ENCODE measurements at places on chromosomes 3 and 15.

GRCh38 chr3:132038198-132038825 lies 3.5 kb upstream of the CPNE4 start:
- DNase-seq = no peak

DNA sequence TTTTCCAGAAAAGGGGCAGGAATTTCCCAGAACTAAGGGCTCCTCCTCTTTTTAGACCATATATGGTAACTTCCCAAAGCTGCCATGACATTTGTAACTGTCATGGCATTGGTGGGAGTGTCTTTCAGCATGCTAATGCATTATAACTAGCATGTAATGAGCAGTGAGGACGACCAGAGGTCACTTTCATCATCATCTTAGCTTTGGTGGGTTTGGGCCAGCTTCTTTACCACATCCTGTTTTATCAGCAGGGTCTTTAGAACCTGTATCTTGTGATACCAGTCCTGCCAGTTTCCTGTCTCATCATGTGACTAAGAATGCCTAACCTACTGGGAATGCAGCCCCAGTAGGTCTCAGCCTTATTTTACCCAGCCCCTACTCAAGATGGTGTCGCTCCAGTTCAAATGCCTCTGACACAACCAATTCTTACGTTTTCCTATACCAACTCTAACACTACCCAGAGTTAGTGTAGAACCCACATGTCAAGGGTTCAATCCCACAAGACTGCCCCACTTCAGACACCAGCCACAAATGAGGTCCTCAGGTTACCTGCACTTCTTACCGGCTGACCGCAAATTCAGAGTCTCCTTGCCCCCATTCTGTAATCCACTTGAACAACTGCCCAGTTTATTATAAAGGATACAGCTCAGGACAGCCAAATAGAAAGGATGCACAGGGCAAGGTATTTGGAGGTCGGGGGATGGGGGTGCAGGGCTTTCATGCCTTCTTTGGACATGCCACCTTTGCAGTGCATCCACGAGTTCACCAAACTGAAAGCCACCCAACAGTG lies 17.7 kb downstream of the FOXB1 start:
- no peak for DNase-seq

DNA sequence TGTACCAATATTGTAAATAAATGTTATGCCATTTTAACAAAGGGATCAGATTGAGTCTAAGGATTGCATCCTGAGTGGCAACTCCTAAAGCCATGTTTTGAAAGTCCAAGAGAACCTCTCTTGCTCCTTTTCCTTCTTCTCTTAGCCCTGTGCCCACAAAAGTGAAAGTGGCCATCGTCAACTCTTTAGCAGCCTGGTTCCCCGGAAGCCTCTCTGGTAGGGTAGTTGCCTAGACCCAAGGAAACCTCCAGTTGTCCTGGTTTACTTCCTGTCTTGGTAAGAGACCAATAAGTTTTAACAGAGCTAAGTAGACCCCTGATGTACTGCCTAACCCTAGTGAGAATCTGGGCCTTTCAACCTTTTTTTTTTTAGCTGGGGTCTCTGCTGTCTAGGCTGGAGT lies 10.2 kb upstream of the ITPKA start:
- no peak for DNase-seq

DNA sequence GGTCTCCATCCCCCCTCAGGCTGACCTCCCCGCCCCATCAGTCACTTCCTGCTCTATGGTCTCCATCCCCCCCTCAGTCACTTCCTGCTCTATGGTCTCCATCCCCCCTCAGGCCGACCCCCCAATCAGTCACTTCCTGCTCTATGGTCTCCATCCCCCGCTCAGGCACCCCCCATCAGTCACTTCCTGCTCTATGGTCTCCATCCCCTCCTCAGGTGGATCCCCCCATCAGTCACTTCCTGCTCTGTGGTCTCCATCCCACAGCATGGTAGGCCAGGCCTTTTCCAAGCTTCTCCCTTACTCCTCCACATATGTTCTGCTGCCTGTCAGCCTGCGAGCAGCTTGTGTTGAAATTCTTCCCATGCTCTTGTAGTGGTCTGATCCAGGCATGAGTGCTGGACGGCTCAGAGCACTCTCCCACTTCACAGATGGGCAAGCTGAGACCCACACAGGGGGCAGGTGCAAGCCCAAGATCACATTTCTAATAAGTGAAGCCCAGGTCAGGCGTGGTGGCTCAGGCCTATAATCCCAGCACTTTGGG lies 36.8 kb downstream of the BDH1 start:
- no peak for DNase-seq

- no peak for DNase-seq
Measured at GRCh38 chr3:155420881-155421486, 127.5 kb upstream of the STRIT1 start.

GRCh38 chr15:68618908-68619698 lies 40.3 kb downstream of the CORO2B start:
- no peak for DNase-seq

DNA sequence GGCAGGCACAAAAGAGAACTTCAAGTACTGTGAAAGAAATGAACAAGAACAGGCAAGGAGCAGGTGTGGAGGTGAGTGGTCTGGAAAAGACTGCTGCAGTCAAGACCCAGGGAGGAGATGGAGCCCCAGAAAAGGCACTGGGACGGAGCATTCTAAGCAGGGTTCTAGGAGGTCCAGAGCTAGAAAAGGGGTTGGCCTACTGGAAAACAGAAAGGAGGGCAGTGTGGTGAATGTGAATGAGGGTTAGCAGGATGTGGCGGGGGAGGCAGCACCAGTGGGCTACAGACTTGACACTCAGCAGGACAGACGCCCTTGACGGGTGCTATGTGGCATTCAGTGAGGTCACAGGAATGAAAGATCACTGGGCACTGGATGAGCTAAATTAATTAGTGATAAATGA lies 75.7 kb downstream of the SENP2 start:
- no peak for DNase-seq

DNA sequence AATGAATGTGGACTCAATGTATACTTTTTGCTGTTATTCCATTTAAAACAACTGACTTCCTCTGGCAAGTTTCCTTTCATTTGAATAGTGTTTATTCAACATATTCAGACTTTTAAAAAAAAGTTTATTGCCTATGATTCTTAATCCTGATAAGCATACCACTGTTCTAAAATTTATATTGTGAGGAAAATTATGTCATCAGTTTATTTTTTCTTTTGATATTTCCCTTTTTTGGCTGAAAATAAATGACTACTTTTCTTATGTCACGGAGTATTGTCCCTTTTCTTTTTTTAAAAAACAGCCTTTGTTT lies 109.5 kb downstream of the CDIN1 start:
- no peak for DNase-seq

DNA sequence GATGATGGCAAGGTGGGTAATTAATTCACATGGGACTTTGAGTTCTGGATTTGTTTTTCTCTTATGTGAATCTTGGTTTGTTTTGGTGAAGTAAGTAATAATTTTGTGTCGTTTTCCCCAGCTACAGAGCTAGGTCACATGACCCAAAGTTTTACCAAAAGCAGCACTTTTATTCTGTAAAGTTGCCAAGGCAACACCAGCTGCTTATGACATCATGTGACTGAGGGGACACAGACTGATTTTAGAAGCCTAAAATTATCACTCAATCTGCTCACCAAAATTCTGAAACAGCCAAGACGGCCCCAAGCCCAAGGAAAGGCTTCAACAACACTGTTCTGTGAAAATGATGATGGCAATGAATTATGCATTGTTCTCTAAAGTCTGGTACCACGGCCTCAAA lies 63.9 kb downstream of the MEX3B start:
- no peak for DNase-seq

- DNase-seq = no peak
Measured at GRCh38 chr3:89184151-89184995, 77.0 kb downstream of the EPHA3 start.

DNA sequence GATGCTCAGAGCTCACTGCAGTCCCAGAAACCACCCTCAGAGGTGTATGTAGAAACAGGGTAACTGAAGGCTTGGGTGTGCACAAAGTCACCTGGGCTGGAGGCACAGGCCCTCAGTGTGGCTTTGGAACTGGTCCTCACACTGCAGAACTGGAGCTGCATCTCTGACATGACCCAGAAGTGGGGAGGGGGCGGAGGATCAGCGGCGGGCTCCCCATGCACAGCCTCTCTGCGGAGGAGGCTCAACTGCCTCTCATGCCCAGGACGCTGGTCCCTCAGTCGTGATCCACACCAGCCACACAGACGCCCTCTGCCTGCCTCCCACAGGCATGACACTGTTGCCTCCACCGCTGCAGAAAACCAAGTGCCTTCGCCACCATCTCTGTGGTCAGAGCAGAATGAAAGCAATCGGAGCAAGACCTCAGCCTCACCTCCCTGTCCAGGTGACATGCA lies 73.7 kb downstream of the TM2D3 start:
- no peak for DNase-seq

DNA sequence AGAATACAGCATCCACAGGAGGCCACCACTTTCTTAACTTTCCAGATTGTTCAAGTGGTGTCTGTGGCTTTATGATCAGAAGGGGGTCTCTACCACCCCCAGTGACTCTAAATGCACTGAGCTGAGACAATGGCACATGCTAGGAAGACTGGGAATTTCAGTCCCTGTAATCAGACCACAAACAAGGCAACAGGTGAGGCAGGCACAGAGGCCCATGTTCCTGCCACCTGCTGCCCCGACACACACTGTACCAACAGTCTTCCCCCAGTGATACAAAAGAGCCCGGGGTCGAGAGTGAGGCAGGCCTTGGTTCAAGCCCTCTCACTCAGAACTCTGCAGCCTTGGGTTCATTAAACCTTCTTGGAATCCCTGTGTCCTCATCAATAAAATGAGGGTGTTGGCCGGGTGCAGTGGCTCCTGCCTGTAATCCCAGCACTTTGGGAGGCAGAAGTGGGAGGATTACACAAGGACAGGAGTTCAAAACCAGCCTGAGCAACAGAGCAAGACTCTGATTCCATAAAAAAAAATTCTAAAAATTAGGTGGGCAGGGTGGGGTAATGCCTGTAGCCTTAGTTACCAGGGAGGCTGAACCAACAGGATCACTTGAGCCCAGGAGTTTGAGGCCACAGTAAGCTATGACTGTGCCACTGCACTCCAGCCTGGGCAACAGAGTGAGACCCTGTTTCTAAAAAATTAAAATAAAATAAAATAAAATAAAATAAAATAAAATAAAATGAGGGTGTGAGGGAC lies 55.8 kb downstream of the ADCY5 start:
- no peak for DNase-seq

GRCh38 chr3:100076731-100077529 lies 37.4 kb downstream of the FILIP1L start:
- no peak for DNase-seq

DNA sequence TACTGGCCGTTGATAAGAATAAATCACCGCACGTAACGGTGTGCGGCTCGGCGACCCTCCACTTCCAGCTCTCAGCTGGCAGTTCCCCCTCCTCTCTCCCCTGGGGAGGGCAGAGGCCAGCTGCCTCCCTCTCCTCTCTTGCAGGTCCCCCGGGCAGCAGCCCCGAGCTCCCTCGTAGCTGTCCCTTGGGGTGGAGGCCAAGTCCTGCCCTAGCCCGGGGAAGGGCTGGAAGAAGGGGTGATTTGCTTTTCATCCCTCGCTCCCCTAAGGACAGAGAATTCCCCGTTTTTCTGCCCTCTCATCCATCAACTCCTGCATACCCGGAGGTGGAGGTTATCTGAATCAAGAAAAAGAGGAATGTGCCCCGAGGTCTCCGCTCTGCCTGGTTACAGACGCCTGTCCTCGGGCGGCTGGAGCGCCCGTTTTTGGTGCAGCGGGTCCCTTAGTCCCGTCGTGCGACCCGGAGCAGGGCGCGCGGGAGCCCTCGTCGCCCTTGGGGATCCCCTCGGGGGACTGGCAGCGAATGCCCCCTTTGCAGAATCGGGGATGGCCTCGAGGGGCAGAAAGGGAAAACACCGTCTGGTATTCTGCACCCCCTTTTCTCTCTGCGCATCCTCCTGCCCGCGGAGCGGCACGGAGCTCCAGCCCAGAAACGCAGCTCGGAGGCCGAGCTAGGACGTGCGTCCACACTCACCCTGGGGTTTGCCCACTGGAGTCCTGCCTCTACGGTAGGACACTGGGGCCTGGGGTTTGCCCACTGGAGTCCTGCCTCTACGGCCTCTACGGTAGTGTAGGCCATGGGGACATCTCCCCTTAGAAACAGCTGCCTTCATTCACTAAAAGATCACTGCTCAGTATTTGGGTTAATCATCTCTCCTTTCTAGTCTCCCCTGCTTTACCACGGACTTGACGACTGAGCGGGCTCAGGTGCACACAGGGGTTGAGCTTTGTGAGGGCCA lies 2.2 kb downstream of the PTPRG start:
- DNase-seq = no peak

DNA sequence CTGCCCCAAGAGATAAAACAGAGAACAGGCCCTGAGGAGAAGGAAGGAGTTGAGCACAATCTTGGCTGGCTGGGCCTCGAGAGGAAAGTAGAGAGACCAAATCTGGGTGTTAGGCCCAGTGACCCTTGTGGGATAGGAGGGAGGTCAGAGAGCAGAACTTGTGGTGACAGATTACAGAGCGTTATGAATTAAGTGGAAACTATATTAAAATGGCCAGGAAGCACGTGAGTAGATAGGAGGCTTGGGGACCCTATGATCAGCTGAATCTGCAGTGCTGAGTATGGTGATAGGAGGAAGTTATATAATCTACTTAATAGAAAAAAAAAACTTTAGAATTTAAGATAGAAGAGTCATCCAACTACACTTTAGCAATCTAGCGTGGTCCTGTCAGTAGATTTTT lies 30.0 kb downstream of the ST6GAL1 start:
- DNase-seq = no peak

DNA sequence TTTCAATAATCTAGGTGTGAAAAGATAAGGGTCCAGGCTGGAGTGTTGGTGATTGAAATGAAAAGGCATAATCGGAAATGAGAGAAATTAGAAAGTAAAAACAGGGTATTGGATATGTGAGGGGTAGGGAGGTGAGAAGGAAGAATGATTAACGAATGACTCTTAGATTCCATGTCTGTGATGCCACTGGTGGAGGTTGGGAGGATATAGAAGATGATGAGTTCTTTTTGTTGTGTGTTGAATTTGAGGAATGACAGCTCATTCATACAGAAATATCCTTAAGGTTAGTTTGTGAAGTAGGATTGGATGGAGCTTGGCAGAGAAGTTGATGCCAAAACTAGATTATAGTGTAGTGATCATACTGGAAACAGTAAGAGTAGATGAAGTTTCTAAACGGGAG lies 72.2 kb upstream of the CCNL1 start:
- no peak for DNase-seq

DNA sequence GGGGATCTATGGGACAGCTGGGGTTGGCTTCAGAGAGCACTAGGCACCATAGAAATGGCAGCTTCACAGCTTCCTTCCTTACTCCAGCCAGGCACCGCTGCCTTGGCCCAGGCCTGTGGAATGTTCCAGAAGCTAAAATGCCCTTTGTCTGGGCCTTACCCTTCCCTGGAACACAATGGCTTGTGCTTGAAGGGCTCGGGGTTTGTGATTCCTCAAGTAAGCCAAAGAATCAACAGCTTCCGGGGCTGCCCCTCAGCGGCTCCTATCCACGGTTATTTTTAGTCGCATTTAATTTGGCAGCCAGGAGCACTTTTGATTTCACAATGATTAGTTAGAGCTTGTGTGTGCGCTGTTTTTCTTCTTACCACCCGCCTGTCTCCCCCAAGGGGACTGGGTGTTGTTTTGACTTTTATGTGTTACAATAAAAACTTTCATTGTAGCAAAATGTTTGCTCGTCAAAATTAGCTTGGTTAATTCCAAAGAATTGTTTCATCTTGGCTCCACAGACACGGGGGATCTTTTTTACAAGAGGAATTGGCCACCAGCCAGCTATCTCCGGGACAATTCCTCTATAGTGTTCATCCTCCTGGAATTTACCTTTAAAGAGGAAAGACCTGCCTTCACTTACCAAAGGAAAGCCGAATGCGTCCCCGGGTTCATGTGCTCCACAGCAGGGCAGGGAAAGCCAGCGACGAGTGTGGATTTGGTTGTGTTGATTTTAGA lies 73.8 kb downstream of the TLE3 start:
- DNase-seq = no peak
